GM23248 (cell line): ENCODE measurements at places on chromosomes 2 and 18.

DNA sequence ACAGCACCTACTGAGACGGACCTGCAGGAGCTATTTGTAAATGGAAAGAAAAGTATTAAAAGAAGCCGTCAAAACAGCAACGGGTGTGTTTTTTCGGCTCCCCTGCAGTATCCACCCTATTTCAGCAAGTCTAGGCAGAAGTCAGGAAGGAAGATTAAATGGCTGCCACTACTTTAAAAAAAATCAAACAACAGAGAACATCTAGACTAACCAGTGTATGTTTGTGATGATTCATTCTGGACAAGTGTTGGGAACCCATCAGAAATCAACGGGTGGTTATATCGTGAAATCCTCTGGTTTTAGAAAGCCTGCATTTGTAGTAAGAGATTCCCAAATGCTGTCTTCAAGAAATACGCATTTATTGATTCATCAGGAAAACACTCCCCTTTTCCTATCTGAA is 9.0 kb downstream of the PMAIP1 start:
- no peak for DNase-seq

- peak; percentile 57 for DNase-seq
Observed at GRCh38 chr2:15363142-15363541, 198.0 kb downstream of the NBAS start.

GRCh38 chr2:135424849-135425248 is 106.2 kb downstream of the ZRANB3 start:
- no peak for DNase-seq

DNA sequence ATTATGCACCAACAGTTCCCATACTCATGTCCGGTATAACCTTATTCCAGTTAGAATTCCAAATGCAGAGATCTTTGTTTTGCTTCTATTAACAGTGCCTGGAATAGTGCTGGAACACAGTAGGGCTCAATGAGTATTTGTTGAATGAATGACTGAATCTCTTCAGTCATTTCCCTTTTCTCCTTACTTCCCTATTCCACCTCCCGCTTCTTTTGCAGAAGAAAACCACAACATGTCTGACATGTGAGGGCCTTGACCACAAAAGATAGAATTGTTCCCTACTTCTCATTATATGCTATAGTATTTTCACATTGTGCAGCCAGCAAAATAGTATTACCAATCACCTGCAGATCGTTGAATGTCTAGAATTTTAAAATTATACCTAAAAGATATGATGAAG is 19.5 kb upstream of the HNRNPLL start:
- no peak for DNase-seq

GRCh38 chr18:23141104-23141999 is 6.1 kb downstream of the CABLES1 start:
- DNase-seq = peak; percentile 30

DNA sequence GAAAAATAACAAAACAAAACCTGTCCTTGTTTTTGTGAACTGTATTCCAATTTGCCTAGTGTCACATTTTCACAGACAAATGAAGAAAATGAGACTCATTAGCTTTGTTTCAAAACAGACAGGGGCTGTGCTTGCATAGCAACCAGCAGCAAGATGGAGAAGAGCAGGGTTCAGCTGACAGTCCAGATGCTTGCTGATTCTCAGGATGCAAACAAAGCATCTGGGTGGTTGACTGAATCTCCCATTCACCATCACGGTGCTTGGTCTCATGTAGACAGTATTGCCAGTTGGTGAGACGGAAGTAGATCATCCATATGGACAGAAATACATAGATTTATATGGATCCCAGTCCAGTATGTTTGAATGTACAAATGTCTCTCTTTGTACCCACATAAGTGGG is 326.8 kb downstream of the CCDC85A start:
- no peak for DNase-seq

DNA sequence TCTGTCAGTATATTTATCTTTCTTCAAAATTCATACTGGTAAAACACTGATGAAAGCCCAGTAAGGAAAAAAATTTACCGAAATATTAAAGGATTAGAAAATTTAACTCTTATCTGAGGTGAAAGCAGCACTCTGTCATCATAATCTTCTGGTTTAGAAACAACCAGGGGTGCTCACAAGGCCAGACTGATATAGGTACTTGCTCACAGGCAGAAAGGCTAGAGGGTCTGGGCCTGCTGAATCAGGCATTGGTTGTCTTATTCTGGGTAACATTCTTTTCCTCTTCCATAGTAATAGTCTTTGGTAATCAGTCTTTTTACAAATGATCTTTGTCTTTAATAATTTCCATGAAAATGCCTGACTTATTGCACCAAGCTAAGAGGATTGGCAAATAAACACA is 221.4 kb upstream of the TFPI start:
- peak; percentile 6 for DNase-seq

DNA sequence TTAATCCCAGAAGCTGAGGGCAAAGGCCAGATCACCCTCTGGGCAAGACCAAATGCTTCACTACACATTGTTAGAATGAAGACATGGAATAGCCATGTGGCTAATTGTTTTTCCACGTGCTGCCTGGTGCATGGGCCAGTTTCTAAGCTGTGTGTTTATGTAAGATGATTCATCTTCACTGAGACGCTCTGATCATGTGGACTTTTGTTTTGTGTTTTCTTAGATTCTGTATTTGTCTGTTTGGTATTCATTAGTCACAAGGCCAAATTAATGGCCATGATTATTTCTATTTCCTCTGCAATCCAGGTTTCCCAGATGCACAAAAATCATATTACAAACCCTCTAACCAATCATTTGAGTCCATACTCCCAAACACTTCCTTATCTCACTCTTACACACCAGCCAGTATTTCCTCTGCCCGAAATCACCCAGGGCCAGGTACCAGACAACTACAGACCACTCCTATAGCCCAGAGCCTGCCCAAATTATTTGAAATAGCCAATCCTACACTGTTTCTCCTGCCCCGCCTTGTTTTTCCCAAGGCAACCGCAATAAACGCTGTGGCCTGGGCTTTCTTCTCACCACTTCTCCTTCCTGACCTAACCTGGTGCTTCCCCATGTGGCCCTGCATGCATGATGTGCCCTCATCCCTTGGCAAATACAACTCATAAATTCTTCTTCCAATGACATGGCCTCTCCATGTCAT is 94.2 kb upstream of the SP3 start:
- peak; percentile 77 for DNase-seq

GRCh38 chr2:196925051-196925767 is 1.3 kb downstream of the PGAP1 start:
- DNase-seq = peak; percentile 44

DNA sequence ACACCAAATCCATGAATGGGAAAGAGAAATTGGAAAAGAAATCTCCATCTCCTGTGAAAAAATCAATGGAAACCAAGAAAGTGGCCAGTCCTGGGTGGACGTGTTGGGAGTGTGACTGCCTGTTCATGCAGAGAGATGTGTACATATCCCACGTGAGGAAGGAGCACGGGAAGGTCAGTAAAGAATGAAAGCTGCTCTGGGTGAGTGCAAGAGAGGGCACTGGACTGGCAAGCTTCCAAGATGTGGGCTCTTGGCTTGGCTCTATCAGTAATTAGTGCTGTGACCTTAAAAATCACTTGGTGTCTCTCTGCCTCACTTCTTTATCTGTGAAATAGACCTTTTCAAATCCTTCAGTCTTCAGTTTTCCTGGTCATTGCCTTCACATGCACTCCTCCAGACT is 89.0 kb downstream of the ZNF532 start:
- no peak for DNase-seq

DNA sequence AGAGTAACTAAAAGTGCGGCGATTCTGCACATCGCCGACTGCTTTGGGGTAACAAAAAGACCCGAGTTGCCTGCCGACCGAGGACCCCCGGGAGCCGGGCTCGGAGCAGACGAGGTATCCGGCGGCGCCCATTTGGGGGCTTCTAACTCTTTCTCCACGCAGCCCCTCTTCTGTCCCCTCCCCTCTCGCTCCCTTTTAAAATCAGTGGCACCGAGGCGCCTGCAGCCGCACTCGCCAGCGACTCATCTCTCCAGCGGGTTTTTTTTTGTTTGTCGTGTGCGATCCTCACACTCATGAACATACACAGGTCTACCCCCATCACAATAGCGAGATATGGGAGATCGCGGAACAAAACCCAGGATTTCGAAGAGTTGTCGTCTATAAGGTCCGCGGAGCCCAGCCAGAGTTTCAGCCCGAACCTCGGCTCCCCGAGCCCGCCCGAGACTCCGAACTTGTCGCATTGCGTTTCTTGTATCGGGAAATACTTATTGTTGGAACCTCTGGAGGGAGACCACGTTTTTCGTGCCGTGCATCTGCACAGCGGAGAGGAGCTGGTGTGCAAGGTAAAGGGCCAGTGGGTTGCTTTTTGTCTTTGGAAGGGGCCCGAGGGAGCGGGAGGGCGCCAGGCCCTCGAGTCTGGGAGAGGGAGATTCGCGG is 1.4 kb downstream of the TRIB2 start:
- DNase-seq = peak; percentile 65

GRCh38 chr2:102027036-102027980 is 35.5 kb downstream of the IL1R2 start:
- DNase-seq = peak; percentile 92

- no peak for DNase-seq
Observed at GRCh38 chr18:21629089-21629832, 17.1 kb downstream of the SNRPD1 start.

GRCh38 chr2:68853035-68853434 is 18.2 kb downstream of the BMP10 start:
- peak; percentile 14 for DNase-seq

GRCh38 chr18:72114801-72115594 is 429.1 kb downstream of the CBLN2 start:
- no peak for DNase-seq

DNA sequence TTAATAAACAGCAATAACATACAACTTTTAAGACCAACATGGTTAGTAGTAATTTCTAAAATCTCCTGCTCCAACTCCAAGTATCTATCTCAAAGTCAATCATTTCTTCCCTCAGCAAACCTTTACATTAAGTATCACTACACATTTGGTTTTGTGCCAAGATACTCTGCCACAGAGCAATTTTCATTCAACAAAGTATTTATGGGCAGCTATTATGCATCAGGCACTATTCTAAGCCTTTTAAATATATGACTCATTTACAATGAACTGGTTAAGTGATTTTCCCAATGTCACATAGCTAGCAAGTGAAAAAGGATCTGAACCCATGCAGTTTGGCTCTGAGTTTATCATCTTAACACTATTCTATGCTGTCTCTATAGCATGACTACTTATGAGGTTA is 264.3 kb downstream of the NOL4 start:
- no peak for DNase-seq

DNA sequence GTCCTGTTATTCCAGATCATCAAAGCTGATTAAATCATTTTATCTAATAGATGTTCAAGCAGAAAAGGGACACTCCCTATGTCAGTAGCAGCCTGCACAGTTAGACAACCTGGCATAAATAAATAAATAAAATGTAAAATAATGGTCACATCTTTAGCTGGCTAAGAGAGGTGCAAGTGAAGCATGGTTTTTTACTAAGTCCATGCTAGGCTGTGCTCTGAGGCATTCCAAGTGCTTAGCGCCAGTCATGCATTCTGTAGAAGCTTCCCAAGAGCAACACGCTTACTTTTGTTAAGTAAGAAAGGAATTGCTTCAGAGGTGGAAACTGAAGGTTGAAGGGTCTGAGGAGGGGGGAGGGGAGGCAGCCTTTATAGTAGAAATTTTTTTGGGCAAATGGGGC is 351.2 kb downstream of the CDH2 start:
- no peak for DNase-seq
